Activated T-cell treated with anti-CD3 and anti-CD28 coated beads for 1 hour (primary cell): ENCODE measurements at places on chromosomes 12 and 14.

DNA sequence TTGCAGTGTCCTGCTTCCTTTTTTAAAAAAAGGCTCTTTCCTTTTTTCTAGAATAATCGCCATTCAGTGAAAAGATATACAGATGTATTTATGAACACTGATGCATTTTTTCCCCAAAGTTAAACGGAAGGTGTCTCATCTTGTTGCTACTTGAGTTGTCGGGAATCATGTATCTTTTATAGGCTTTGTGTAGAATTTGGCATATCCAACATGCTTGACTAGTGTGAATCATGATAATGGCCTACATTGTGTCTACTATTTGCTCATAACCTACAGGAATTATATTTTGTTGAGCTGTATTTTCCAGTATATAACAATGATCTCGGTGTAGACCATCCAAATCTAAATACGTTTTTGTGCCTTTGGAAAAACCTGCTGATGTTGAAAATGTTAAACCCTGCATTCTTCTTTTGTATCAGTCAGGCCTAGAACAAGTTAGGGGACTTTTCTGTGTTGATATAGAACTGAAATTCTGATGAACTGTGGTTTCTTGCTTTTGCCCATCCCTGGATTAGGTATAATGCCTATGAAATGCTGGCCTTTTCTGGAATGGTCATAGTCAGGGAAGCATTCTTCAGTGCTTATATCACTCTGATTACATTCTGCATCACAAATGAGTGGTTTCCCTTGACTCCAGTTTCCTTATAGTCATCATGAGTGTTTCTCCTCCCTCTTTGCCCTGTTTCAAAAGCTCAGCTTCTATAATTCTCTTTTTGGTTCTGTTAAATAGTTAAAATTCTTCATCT is 10.8 kb downstream of the BMAL2 start:
- no peak for DNase-seq

DNA sequence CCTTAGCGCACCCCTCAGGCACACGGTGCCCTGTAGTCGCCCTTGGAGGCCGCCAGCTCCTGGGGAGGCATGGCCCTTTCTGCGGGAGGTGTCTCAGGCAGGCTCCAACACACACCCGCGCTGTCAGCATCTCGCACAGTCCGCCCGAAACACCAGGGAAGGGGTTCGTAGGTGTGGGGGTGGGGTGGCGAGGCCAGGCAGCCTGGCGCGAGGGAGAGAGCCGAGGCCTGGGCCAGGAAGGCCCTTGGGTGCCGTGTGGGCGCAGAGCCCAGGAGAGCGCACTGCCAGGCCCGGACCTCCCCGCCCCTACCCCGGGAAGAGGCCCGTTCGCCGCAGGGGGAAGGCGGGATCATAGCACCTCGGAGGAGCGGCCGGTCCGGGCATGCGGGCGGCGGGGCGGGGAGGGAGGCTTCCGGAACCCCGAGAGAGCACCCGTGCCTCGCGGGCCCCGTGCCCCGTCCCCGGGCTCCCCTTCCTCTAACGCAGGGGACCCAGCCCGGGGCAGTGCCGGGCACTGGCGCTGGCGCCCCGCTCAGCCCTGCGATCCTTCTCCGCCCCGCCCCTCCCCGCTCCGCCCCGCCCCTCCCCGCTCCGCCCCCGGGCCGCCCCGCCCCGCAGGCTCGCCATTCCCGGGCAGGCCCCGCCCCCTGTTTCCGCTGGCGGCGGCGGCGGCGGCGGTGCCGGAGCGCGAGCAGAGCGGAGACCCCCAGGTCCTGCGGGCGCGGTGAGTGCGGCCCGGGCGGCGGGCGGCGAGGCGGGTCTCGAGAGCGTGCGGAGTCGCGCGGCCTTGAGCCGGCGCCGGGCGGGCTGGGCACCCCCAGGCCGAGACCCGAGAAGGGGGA is at the start of gene TSPAN9:
TSPAN9 (plus strand) TSS at position 650 of the 842 bp plus-strand sequence. CDS start 123,815 bp downstream, outside the sequence.
- peak; percentile 65 for DNase-seq

DNA sequence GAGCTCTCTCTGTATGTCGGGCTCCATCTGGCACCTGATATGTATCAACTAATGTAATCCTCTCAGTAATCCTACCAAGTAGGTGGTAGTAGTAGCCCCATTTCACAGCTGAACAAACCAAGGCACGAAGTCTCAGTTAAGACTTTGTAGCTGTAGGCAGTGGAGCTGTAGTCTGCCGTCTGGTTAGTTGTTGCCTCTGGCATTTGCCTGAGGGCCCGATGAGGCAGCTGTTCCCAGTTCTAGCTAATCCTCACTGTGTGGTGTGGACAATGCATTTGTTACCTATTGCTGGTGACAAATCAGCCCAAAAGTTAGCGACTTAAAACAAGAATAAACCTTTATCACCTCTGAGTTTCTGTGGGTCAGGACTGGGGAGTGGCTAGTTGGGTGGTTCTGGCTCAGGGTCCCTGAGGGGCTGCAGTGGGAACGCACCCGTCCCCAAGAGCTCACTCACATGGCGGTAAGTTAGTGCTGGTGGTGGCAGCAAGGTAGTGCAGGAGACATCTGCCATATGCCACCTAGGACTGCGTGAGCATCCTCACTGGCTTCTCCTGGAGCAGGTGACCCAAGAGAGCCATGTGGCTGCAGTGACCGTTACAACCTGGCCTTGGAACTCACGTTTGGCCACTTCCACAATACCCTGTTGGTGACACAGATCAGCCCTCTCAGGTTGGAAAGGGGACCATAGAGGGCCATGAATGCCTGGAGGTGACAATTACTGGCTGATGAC is 5.6 kb downstream of the AACS start:
- no peak for DNase-seq

GRCh38 chr12:19799895-19800602 is 360.8 kb downstream of the AEBP2 start:
- no peak for DNase-seq

GRCh38 chr14:51145246-51145645 is 50.3 kb upstream of the TRIM9 start:
- DNase-seq: no peak

DNA sequence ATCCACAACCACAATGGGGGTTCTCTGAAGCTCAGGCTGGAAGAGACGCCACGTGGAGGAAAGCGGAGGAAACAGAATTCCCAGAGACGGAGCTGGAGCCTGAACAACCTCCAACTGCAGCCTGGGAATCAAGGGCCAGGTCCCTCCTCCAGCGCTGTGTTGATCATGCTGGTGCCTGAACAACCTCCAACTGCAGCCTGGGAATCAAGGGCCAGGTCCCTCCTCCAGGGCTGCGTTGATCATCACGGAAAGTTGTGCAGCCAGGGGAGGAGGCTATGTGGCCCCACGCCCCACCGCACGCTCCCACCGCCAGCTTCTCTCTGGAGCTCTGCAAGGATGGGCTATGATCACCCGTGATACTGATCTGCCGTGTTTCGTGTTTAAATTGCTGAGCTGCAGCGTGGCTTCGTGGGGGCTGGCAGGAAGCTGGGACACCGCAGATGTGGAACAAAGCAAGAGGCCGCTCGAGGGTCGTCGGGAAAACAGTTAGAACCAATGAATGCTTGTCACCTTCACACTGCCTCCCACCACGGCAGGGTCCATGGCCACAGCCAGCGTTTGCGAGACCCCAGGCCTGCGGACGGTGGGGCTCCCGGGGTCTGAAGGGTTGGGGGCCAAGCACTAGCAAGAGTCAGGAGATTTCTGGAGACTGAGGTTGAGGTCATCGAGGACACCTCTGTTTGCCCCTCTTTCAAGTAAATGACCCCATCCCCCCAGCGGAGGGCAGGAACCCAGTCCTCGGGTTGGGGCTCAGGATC is 51.8 kb upstream of the FBRSL1 start:
- no peak for DNase-seq

DNA sequence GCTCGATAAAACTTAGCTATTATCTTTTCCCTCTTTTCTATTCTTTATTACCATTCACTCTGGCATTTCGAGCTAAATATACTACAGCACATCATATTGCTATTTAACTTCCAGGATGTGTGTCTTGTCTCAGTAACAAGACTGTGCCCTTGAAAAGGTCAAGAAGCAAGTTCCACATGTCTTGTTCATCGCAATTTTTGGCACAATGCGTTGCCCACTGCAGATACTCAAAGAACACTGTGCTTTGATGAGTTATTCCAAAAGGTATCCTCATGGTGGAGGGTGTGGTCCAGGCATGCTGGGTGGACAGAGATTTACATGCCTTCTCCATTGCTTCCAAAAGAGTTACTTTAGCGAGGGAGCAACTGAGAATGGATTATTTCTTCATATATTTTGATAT is 6.6 kb downstream of the E2F7 start:
- DNase-seq: no peak

DNA sequence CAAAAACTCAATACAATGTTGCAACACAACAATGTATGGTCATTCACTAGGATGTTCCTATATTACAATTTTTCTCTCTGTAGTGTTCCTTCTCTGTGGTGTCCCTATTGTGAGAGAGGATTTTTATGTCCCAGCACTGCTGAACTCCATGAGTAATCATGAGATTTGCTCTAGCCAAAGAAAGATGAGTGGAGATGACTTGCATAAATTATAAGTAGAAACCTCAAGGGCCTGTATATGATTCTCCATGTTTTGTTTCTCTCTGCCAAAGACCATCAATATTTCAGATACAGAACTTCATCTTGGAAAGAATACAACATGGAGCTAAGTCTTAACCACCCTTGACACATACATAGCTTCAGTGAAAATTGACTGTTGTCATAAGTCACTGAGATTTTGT is 579.1 kb downstream of the TMTC2 start:
- no peak for DNase-seq

GRCh38 chr12:12546314-12546772 is 16.3 kb downstream of the DUSP16 start:
- DNase-seq: no peak

DNA sequence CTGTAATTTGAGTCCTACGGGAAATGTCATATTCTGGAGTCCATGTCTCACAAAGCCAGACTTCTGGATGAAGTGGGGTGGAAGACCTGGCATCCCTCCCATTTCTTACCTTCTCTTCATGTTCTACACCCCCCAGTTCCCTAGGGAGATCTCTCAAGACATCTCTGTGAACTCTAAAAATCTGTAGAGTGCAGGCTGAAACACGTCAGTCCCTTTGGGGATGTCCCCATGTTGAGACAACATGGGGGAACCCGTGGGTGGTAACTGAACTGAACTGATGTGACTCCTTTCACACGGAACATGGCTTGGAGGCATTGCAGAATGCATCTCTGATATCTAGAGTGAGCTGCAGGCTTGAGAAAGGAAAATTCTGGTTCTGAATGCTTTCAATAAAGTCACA is 15.2 kb downstream of the SERPINA12 start:
- DNase-seq: no peak

- DNase-seq: no peak
Observed at GRCh38 chr12:9731393-9731792, 1.5 kb downstream of the CLECL1 start.

DNA sequence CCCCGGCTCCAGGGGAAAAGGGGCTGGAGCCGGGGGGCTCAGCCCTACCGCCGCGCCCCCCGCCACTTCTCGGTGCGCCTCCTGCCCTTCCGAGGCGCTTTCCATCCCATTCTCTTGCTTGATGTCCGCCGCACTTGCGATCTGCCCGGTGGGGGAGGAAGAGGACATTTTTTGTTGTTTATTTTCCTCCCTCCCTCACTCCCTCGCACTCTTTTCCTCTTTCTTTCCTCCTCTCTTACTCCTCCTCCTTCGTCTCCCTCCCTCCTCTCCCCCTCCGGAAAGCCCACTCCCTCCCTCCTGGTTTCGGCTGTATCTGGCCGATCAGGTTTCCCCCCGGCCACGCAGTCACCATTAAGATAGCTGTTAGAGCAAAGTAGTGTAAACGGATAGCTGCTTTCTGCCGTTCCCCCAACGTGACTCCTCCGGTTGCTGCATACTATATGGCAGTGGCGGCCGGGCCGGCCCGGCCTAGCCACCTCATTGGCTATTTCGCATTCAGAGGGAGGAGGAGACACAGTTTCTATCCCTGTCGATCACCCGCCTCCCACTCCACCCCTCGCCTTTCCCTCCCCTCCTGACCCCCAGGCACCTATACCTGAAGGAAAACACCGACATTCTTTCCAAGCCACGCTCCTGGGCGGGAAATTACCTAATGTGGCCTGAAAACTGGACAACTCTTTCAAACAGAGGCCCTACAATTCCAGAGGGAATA is at the start of gene SIX4:
SIX4 (minus strand) TSS at position 445 of the 712 bp plus-strand sequence; CDS start at position 168, 277 bp downstream.
- no peak for DNase-seq

DNA sequence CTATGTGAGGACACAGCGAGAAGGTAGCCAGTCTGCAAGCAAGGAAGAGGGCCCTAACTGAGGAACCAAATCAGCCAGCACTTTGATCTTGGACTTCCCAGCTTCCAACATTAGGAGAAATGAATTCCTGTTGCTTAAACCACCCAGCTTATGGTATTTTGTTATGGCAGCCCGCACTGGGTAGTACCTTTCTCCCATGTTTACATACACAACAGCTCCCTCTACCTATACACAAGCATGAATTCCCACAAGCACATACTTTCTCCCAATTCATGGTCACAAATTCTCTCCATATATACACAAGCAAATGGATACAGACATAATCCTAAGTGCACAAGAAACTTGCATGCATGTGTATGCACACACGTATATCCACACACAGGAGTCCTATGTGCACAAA is 7.4 kb downstream of the ITGB7 start:
- DNase-seq: no peak
